ENCODE measurements at places on chromosomes 4 and X.

- DNase-seq, result no peak
Observed at GRCh38 chr4:147236806-147237205, 244.1 kb upstream of the EDNRA start.

GRCh38 chr4:36273276-36273675 lies 8.1 kb upstream of the DTHD1 start:
- no peak for DNase-seq

DNA sequence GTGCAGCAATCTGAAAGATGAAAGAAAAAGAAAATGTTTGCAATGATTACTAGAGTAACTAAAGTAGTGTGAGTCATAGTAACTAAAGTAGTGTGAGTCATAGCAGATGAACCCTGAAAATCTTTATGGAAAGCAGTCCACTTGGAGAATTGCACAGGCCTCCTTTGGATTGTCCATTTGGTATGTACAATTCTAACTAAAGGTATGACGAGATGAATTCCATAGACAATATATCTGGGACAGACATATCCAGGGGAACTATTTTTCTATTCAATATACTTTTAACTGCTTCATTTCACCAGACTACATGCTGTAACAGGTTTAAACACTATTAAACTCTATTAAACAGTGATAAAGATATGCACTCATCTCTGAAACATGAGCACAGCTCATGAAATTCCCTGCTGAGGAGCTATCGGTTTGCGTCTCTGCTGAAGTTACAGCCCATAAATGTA lies 798.7 kb downstream of the PCDH7 start:
- DNase-seq, result no peak

DNA sequence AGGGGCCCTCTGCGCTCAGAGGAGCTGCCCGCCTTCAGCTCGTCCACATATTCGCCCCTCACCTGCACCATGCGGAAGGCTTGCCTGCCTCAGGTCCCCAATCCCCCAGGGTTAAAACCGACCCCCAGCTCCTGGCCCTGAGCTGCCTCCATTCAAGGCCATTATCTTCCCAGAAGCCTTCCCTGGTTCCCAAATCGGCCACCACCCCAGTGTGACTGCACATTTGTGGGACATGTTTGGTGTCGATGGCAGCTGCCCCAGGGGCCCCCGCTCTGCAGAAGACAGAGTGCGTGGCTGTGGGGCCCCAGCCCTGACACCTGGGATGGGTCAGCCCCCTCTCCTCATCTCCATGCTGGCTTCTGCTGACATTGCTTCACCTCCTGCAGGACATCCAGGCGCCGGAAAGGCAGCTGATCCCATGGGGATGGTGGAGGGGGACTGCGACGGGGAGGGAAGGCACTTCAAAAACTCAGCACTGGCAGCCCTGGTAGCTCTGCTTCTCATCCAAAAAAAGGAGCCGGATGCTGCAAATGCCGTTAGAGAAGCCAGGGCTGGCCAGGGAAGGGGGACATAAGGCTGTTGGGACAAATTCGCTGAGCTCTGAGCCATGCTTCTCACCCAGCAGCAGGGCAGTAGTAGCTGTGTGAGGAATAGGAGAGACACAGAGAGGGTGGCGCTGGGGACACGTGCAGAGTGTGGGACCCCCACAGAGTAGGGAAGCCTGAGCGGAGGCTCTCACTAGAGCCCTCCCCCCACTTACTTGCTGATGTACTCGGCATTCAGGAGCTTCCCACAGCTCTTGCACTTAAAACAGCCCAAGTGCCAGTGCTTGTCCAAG lies 78.5 kb downstream of the ABLIM2 start:
- no peak for DNase-seq

GRCh38 chrX:73581002-73581628 lies 18.1 kb downstream of the CHIC1 start:
- no peak for DNase-seq

- DNase-seq, result no peak
Observed at GRCh38 chr4:12987284-12987683, 496.9 kb downstream of the RAB28 start.

GRCh38 chr4:57945298-57945697 lies 835.1 kb upstream of the IGFBP7 start:
- no peak for DNase-seq

GRCh38 chrX:34978171-34978570 lies 35.6 kb downstream of the FAM47B start:
- no peak for DNase-seq

GRCh38 chr4:115121351-115122043 lies 8.1 kb upstream of the NDST4 start:
- DNase-seq, result no peak

- DNase-seq, result no peak
Observed at GRCh38 chrX:143854006-143854405, 29.9 kb upstream of the UBE2NL start.

DNA sequence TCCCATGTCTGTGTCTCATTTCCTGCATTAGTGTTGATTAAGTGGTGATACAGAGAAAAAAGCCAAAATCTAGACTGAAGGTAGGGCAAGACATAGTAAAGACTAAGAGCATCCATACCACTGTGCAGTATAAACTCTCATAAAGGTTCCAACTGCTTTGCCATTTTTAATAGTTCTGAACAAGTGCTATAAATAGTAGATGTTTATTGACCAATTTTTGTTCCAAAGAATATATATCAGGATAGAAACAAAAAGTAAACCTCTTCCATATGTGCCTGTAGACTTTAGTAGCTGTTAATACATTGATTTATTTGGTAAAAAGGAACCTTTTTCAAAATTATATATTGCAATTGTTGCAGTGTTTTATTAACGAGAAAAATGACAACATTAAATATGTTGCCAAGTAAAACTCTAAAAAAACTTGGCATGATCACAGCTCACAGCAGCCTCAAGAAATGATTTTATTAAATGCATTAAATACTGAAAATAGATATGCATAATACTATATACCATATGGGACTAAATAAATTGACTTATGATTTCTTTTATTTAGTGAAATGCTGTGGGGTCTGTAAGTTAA lies 22.3 kb upstream of the AASDH start:
- DNase-seq, result no peak

DNA sequence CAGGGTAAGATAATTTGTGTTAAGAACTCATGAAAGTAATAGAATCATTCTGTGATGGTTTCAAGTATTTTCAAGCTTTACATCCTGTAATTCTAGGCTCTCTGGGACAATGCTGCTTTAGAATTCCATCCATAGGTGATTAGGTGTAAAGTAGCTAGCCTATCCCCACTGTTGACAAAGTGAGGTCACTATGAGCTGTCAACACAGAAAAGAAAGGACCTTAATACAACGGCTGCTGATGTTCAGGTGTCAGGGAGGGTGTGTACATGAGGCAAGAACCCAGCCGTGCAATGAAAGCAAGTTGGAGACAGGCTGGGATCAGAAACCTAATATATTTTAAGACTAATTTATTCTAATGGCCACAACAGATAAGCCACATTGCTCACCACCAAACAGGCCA lies 36.8 kb upstream of the SH3RF1 start:
- no peak for DNase-seq

- no peak for DNase-seq
Observed at GRCh38 chr4:39032218-39033085, at the start of gene TMEM156. TMEM156 (minus strand) TSS chr4:39032409; CDS start chr4:39032313, 96 bp downstream.

GRCh38 chr4:139890816-139891215 lies 225.2 kb downstream of the MGST2 start:
- no peak for DNase-seq

GRCh38 chr4:158781963-158782362 lies 13.1 kb downstream of the FNIP2 start:
- no peak for DNase-seq

DNA sequence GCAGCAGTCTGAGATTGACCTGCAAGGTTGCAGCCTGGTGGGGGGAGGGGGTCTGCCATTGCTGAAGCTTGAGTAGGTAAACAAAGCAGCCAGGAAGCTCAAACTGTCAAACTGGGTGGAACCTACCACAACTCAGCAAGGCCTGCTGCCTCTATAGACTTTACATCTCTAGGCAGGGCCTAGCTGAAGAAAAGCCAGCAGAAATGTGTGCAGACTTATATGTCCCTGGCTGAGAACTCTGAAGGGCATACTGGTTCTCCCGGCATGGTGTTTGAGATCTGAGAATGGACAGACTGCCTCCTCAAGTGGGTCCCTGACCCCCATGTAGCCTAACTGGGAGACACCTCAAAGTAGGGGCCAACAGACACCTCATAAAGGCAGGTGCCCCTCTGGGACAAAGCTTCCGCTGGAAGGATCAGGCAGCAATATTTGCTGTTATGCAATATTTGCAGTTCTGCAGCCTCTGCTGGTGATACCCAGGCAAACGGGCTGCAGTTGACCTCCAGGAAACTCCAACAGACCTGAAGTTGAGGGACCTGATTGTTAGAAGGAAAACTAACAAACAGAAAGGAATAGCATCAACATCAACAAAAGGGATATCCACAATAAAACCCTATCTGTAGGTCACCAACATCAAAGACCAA lies 167.6 kb downstream of the GC start:
- DNase-seq, result no peak

GRCh38 chr4:8832113-8832915 lies 39.3 kb downstream of the HMX1 start:
- no peak for DNase-seq

GRCh38 chr4:6087669-6088341 lies 69.6 kb upstream of the C4orf50 start:
- DNase-seq, result no peak

DNA sequence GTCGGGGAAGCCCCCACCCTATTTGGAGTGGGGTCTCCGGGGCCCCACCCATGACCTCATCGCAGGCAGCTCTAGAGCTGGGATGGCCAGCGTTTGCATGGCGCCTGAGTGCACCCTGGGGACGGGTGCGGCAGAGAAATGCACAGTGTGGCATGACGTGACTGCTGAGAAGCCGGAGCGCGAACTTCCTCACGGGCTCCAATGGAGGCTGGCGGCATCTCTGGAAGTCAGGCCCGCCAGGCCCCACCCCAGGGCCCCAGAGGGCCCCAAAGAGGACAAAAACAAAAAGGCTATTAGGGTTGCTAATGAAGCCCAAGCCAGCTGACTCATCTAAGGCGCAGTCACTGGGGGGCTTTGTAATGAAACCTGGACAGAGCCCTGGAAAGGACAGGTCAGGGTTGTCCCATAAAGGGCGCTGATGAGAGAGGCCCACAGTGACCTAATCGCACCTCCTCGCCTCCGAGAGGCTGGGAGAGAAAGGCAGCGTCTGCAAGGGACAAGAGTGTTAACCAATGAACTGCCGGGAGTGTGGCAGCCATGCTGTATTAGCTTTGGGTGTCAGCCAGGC lies 86.0 kb upstream of the C1QTNF7 start:
- DNase-seq, result no peak
